ENCODE measurements at places on chromosomes 1 and 21.

DNA sequence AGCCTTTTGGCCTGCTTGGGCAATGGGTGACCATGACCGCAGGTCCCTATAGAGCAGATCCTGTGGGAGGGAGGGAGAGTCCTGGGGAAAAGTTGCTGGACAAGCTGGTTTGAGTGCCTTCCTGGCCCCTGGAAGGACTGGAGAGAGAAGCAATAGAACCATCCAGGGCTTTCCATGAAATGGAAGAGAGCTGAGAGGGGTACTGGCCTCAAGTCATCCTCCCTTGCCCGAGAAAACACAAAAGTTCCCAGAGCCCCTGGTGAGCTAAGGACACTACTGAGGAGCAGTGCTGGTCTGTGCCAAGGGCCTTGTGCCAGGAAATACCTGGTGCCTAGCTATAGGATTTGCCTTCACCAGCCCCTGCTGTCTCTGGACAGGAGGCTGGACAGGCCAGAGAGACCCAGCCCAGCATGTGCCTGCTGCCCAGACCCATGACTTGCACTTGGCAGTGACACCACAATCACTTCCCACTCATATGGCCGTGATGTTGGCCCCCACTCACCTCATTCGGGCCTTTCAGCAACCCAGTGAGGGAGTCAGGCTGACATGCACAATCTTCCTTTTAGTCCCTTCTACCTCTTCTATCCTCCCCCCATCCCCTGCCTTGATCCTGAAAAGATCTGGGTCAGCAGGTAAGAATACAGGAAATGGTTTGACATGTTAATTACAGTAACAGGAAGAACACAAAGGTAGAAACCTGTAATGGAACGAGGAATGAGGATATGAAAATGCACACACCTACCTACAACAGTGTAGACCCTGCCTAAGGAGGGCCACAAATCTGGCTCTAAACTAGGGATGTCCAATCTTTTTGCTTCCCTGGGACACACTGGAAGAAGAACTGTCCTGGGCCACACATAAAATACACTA, 7.0 kb downstream of the SH3BP5L start:
- no peak for DNase-seq

DNA sequence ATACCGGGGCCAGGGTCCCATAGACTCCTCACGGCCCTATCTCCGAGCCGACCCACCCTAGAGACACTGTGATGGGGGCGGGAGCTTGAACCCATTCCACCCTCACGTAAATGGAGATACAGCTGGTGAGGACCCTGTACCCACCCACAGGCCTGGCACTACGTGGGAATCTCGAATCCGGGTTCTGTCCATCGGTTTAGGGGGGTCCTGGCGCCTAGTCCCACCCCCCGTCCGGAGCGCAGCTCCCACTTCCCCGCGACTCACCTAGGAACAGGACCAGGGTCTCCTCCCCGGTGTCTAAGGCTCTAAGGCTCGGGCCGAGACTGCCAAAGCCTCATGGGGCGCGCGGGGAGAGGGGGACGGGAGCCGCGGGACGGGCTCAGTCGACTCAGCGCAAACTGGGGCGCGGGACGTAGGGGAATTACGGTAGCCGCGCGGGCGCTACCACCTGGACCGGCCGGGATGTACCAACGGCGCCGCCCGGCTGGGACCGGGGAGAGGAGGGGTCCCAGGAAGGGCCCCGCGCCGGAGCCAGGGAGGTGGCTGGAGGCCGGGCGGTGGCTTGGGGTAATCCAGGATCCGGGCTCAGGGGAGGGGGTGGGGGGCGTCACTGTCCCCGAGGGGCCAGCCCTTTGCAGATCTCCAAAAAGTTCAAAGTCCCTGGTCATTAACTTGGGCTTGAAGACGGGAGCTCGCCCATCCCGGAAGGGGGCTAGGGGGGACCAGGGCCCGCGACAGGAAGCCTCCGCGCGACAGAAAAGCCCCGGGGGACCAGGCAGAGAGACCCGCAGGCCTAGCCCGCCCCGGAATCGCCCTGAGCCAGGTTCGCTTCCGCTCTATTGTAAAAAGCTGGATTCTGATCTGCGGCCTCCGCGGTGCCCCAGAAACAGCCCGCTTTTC, 1.0 kb downstream of the PLEKHG5 start:
- peak; percentile 80 for DNase-seq

GRCh38 chr1:184437291-184437690, 50.5 kb downstream of the C1orf21 start:
- no peak for DNase-seq

GRCh38 chr1:87017998-87018672, 103.7 kb downstream of the HS2ST1 start:
- DNase-seq, result no peak

GRCh38 chr1:89994805-89995597, at the start of gene ZNF326:
TSS of gene ZNF326 (plus strand) at chr1:89995110. CDS start at chr1:89995258, 148 bp downstream.
- peak; percentile 99 for DNase-seq

DNA sequence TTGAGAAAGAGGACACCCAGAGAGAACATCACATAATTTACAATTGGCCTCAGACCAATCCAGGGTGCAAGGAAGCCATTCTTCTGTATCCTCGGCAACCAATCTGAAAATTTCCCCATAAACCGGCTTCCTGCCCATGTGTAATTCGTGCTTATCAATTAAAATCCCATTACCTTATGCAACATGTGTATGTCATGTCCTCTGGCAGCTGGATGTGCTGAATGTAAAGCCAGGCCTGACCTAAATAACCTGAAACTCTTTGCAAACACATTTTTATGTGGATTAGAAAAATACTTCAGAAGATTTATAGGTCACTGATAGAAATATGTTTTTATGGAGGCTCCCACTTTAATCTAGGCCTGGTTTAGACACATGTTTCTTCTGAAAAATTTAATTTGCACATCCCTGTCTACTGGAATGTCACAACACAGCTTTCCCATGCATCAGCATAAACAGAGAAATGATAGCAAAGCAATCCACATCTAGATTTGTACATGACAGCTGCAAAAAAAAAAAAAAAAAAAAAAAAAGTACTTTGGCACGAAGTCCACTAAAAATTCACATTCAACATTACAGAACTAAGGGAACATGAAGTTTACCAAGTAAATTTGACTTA, 69.4 kb upstream of the SAMSN1 start:
- no peak for DNase-seq

GRCh38 chr1:40621821-40622450, 43.5 kb downstream of the RIMS3 start:
- no peak for DNase-seq

Measured in nephron progenitor cell (in vitro differentiated cells).